MM.1S (cell line): ENCODE measurements at places on chromosomes 1 and 21.

DNA sequence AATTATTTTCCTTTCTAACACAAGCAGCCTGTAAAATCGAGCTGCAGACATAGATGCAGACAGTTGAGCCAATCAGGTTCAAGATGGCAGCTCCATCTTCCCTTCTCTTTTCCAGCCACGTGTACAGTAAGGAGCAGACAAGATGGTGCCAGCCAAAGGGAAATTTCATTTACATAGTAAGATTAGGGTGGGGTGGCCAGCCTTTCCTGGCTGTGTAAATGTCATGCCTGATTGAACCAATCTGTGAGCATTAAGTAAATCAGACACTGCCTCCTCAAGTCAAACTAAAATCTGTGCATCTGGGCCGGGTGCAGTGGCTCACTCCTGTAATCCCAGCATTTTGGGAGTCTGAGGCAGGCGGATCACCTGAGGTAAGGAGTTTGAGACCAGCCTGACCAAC lies 60.2 kb downstream of the TBCE start:
- H3K36me3 ChIP-seq: no peaks in the 10 kb centered on the region
- no peak overlapping the region for H3K4me3 ChIP-seq
- DNase-seq: no peak
- no peaks in the 10 kb centered on the region for H3K27me3 ChIP-seq
- no peaks in the 10 kb centered on the region for H3K4me1 ChIP-seq
- no peak overlapping the region for H3K27ac ChIP-seq

- no peak for DNase-seq
- no peak overlapping the region for H3K27ac ChIP-seq
Observed at GRCh38 chr1:169899519-169900217, 6.0 kb upstream of the SCYL3 start.

DNA sequence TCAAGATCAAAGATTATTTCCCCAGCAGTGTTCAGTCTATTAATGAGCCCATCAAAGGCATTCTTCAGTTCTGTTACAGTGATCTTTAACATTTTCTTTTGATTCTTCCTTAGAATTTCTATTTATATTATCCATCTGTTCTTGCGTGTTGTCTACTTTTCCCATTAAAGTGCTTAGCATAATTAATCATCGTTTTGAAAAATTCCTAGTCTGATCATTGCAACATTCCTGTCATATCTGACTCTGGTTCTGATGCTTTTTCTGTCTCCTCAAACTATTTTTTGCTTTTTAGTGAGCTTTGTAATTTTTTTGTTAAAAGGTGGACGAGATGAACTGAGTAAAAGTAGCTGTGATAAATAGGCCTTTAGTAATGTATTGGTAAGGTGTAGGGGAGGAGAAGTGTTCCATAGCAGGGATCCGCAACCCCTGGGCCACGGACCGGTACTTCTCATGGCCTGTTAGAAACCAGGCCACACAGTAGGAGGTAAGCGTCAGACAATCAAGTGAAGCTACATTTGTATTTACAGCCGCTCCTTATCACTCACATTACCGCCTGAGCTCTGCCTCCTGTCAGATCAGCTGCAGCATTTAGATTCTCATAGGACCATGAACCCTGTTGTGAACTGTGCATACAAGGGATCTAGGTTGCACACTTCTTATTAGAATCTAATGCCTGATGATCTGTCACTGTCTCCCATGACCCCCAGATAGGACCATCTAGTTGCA lies 163.3 kb downstream of the PIK3R3 start:
- H3K4me3 ChIP-seq: no peak overlapping the region
- no peak overlapping the region for H3K27ac ChIP-seq
- H3K36me3 ChIP-seq: no peaks in the 10 kb centered on the region
- H3K27me3 ChIP-seq: no peaks in the 10 kb centered on the region

DNA sequence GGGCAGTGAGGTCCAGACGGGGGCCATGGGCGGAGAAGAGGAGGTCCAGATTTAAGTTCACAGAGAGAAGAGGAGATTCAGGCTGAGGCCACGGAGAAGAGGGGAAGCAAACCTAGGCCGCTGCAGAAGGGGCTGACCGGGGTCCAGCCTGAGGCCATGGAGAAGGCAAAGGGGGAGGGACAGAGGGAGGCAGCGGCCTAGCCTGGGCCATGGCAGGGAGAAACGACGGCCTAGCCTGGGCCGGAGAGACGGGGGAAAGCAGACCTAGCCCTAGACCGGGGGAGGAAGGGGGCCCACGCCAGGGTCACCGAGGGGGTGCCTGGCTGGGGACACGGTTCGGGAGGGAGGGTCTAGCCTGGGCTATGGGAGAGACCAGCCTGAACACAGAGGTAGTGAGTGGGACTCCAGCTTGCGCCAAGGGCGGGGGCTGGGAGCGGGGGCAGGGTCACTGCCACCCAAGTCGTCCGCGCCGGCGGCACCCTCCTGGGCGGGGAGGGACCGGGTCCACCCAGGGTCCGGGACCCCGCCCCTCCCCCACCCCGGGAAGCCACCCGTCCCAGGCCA lies 459 bp downstream of the CAPZB start:
- no peaks in the 10 kb centered on the region for H3K27me3 ChIP-seq
- H3K4me1 ChIP-seq: peaks cover 21% of the 10 kb centered on the region
- DNase-seq: no peak

DNA sequence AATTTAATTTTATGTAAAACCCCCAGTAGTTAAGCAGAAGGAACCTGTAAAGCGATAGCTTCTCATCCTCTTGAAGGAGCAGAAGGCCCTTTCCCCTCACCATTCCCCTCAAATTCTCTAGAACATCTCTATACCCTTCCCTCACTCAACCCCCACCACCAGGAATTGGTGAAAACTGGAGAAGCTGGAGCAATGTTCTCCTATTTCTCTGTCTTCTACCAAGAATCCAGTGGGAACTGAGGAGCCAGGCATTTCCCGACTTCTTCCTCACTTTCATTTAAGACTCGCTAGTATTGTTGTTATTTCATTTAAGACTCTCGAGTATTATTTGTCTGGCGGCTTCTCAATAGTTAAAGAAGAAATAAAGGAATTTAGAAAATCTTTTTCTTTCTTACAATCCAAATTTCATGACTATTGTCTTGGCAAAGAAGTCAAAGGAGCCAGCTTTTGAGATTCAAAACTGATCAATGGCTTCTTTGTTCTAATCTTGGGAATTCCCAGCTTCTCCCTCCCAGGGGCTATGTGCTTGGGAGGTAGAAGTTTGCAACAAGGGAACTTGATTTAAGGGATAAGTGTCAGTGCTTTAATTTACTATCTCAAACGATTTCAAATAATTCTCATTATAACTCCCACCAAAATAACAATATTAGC lies 253.3 kb upstream of the ADGRL2 start:
- H3K27ac ChIP-seq: no peak overlapping the region
- no peaks in the 10 kb centered on the region for H3K36me3 ChIP-seq
- no peak overlapping the region for H3K4me3 ChIP-seq
- peaks cover 17% of the 10 kb centered on the region for H3K4me1 ChIP-seq

DNA sequence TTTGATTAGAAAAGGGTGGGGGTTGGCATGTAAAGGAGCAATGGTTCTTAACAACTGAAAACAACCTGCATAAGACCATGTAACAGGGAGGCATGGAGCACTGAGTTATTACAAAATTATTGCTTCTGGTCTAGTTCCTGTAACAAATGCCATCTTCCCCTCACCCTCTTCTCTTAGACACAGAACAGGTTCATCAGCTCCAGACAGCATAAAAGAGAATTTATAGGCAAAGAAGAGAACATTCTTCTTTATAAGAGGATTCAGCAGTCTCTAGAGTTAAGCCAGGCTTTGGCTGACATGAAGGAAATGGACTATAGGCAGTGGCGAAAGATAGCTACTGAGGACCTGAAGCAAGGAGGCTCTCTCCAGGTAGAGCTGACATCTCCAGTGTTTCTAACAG lies 38.9 kb downstream of the RGSL1 start:
- H3K4me1 ChIP-seq: no peaks in the 10 kb centered on the region
- no peaks in the 10 kb centered on the region for H3K27me3 ChIP-seq
- no peaks in the 10 kb centered on the region for H3K36me3 ChIP-seq
- H3K27ac ChIP-seq: no peak overlapping the region
- DNase-seq: no peak
- no peak overlapping the region for H3K4me3 ChIP-seq

DNA sequence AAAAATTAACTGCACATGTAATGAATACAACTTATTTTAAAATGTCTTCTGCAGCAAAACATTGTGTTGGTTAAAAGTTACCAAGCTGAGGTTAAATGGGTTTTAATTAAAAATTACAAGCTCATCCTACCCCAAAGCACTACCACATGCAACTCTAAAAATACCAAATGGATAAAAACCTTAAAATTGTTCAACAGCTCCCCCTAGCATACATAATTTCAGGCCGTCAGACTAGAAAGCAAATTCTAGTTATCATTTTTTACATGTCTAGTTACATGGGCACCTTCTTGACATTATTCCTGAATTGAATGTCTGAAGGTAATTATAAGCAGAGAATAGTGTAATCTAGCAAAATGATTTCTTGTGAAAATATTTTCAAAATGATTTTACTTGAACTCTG lies 176.5 kb downstream of the C1orf21 start:
- H3K27ac ChIP-seq: peak overlapping the region; percentile 45; the same call in 1 of the 2 replicates
- H3K36me3 ChIP-seq: no peaks in the 10 kb centered on the region
- H3K27me3 ChIP-seq: no peaks in the 10 kb centered on the region
- peak; percentile 60 for DNase-seq
- peaks cover 78% of the 10 kb centered on the region for H3K4me1 ChIP-seq

DNA sequence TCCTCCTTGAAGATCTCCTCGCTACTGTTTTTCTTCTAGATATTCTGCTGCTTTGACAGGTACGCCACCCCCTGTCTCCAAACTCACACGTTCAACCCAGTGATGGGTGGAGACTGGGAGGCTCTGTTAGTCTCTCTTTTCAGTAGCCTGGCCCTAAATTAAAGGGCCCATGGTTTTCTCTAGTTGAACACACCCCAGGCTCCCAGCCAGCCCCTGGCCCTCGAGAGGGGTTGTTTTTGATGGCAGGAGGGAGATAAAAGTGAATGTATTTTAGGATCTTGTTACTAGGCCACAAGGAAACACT lies 21.6 kb upstream of the CLDN14 start:
- no peaks in the 10 kb centered on the region for H3K36me3 ChIP-seq
- H3K27ac ChIP-seq: no peak overlapping the region
- no peak overlapping the region for H3K4me3 ChIP-seq
- peaks cover 16% of the 10 kb centered on the region for H3K4me1 ChIP-seq

DNA sequence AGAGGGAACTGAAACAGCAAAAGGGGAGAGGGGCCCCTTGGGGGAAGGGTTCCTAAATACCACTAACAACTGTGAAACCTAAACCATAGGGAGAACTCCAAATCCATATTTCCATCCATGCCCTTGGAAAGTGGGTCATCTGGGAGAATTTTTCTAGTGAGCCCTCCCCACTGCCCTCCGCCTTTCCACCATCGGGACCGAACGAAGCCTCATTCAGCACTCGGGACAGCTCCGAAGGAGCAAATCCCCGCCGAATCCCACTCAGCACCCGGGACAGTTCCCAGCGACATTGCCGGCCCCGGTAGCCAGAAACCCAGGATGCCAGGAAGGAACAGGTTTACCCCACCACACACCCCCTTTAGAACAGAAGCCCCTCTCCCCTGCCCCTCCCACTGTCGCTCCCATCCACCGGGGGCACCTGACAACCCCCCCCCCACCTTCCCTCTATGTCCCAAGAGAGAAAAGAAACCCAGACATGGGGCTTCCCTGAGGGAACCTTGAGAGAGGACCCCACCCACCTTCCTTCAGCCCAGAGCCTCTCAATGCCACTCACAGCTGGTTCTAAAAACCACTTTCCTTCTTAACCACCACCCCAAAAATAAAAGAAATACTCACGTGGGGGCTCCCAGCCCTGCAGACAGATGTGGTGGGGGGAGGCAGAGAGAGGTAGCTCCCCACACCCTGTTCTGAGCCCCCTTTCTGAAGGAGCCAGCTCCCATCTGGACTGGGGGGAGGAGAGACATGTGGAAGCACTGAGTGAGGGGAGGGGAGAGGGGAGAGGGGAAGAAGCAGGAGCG lies 4.5 kb downstream of the DLGAP3 start:
- peak; percentile 59 for DNase-seq
- H3K27me3 ChIP-seq: peaks cover 43% of the 10 kb centered on the region
- no peak overlapping the region for H3K4me3 ChIP-seq
- no peaks in the 10 kb centered on the region for H3K36me3 ChIP-seq
- H3K27ac ChIP-seq: no peak overlapping the region

- no peak overlapping the region for H3K27ac ChIP-seq
- DNase-seq: no peak
- no peaks in the 10 kb centered on the region for H3K27me3 ChIP-seq
- H3K36me3 ChIP-seq: no peaks in the 10 kb centered on the region
- no peak overlapping the region for H3K4me3 ChIP-seq
- no peaks in the 10 kb centered on the region for H3K4me1 ChIP-seq
Observed at GRCh38 chr1:172471666-172472065, 27.8 kb upstream of the PIGC start.

GRCh38 chr1:228969953-228970800 lies 234.9 kb downstream of the RHOU start:
- H3K27me3 ChIP-seq: 0 out of 2 replicates have a peak, but pooled peaks cover 4% of the 10 kb centered on the region
- no peak overlapping the region for H3K4me3 ChIP-seq
- no peak for DNase-seq
- H3K27ac ChIP-seq: no peak overlapping the region
- H3K36me3 ChIP-seq: no peaks in the 10 kb centered on the region

DNA sequence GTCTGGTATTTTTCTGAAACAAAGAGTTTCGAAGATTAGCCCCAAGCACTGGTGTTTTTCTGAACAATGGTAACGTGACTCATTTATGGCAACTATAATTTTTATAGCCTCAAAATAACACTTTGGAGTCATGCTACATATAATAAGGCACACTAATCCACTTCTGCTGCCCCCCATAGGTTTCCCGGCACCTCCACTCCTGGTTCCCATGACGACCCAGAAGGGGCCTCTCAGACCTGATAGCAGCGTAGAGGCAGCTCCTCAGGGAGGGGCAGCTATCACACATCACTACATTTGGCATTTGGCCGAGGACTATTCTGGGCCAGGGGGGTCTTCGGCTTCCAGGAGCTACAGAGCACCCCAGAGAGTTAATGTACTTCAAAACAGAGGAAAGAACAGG lies 23.3 kb downstream of the CAPN8 start:
- no peak overlapping the region for H3K27ac ChIP-seq
- H3K27me3 ChIP-seq: peaks cover 65% of the 10 kb centered on the region
- H3K36me3 ChIP-seq: no peaks in the 10 kb centered on the region
- DNase-seq: no peak

DNA sequence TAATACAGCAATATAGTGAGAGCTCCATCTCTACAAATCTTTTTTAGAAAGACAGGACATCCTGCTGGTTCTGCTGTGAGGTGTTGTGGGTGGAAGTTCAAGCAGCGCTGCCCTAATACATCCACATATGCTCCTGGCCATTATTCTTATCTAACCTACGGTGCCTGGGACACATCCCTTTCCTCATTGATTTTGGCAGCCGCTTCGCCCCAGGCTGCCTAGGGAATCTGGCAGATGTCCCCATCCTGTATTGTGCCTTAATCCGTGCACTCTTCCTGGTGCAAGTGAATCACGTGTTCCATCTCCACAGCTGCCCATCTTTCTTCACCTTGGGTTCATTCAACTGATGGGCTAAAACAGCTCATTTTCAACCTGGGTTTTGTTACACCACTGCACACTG lies 3.1 kb upstream of the UBE2G2 start:
- H3K27ac ChIP-seq: no peak overlapping the region
- H3K4me1 ChIP-seq: peaks cover 18% of the 10 kb centered on the region; the same call in 1 of the 2 replicates
- H3K27me3 ChIP-seq: no peaks in the 10 kb centered on the region
- H3K4me3 ChIP-seq: no peak overlapping the region
- DNase-seq: no peak
- H3K36me3 ChIP-seq: peaks cover 5% of the 10 kb centered on the region; the same call in 1 of the 2 replicates
